Activated T-cell treated with anti-CD3 and anti-CD28 coated beads, Interleukin-2, amount 50 U/mL, for 72 hours (primary cell): ENCODE measurements at places on chromosomes 11 and 22. TPM values are rescaled to one million over a fixed set of nuclear protein-coding genes. Genes with fewer than 3 reads are reported as not detected.
A peak's percentile ranks its signal among the peaks of the same experiment; 100 is the strongest.

The YPEL4 gene
- total RNA-seq, result 1.1 TPM

The KLHDC7B gene
- total RNA-seq, result 45.5 TPM

The BACE1 gene
- 1.1 TPM for total RNA-seq

- peaks cover 5% of the 10 kb centered on the region for H3K36me3 ChIP-seq
- DNase-seq, result no peak
- no peak overlapping the region for H3K27ac ChIP-seq
- peaks cover 14% of the 10 kb centered on the region for H3K27me3 ChIP-seq
- no peak overlapping the region for H3K4me3 ChIP-seq
- peaks cover 8% of the 10 kb centered on the region for H3K4me1 ChIP-seq
These were observed 22.0 kb downstream of the ZNF202 start for GRCh38 chr11:123719452-123719851.

GRCh38 chr11:113045146-113045545 is 83.9 kb downstream of the NCAM1 start:
- H3K4me1 ChIP-seq, result no peaks in the 10 kb centered on the region
- no peaks in the 10 kb centered on the region for H3K36me3 ChIP-seq
- H3K4me3 ChIP-seq, result no peak overlapping the region
- peaks cover 11% of the 10 kb centered on the region for H3K27me3 ChIP-seq

DNA sequence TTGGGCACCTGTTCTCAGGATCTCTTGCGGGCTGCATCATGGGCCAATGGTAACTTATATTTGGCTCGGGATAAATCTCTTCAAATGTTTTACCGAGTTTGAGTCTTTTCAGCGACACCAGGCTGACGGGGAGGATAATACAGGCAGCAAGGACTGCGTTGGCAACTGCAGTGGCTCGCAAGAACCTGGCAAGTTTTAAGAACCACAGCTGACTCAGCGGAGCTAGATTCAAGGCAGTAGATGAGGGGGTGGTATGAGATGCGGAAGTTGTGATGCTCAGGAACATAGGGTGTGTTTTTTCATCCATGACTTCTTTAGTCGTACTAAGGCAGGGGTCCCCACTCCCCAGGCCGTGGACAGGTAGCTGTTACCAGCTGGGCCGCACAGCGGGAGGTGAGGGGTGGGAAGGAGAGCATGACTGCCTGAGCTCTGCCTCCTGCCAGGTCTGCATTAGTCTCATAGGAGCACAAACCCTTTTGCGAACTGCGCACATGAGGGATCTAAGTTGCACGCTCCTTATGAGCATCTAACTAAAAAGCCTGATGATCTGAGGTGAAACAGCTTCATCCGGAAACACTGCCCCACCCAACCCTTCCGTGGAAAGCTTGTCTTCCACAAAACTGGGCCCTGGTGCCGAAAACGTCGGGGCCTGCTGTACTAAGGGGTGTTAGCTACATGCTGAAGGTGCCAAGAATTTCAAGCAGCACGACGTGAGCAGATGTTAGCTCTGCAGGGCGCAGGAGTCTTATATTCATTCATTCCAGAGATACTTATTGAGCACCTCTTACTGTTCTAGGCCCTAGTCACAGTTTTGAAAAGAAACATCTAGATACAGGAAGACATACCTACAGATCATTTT is 6.4 kb upstream of the JAM3 start:
- no peak overlapping the region for H3K4me3 ChIP-seq
- DNase-seq, result no peak
- no peak overlapping the region for H3K27ac ChIP-seq
- H3K27me3 ChIP-seq, result peaks cover 44% of the 10 kb centered on the region

- H3K27ac ChIP-seq, result no peak overlapping the region
- no peaks in the 10 kb centered on the region for H3K27me3 ChIP-seq
- H3K4me1 ChIP-seq, result no peaks in the 10 kb centered on the region
- no peaks in the 10 kb centered on the region for H3K36me3 ChIP-seq
- H3K4me3 ChIP-seq, result no peak overlapping the region
These were observed 140.5 kb upstream of the PGR start for GRCh38 chr11:101269990-101270660.

DNA sequence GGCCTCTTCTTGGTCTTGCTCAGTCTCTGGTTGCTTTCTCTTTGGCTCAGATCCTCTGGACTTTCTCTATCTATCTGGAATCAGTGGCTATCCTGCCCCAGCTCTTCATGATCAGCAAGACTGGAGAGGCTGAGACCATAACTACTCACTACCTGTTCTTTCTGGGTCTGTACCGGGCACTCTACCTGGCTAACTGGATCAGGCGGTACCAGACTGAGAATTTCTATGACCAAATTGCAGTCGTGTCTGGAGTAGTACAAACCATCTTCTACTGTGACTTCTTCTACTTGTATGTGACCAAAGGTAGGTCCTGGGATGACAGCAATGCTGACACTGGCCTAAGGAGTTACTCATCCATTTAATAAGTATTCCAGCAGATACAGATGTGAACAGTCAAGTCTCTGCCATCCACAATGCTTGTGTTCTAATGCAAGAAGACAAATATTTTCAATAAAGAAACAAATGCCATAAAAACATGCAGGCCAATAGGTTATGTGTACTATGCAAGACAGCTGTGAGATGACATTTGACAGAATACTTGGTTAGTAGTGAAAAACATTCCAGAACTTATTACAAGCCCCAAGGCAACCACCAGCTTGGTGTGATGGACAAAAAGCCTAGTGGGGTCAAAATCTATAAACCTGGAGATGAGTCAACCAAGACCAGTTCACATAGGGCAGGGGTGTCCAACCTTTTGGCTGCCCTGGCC is 13.4 kb downstream of the KDELR3 start:
- DNase-seq, result no peak
- peaks cover 29% of the 10 kb centered on the region for H3K4me1 ChIP-seq
- peaks cover 32% of the 10 kb centered on the region for H3K36me3 ChIP-seq

GRCh38 chr11:1205121-1205986 is 17.5 kb upstream of the MUC5B start:
- no peak overlapping the region for H3K4me3 ChIP-seq
- no peaks in the 10 kb centered on the region for H3K36me3 ChIP-seq
- H3K4me1 ChIP-seq, result no peaks in the 10 kb centered on the region
- H3K27me3 ChIP-seq, result no peaks in the 10 kb centered on the region

GRCh38 chr22:38700270-38700788 is 414 bp downstream of the JOSD1 start:
- H3K4me1 ChIP-seq, result peaks cover 60% of the 10 kb centered on the region
- no peaks in the 10 kb centered on the region for H3K27me3 ChIP-seq
- DNase-seq, result peak; percentile 75
- H3K4me3 ChIP-seq, result peak overlapping the region; percentile 88
- H3K36me3 ChIP-seq, result peaks cover 9% of the 10 kb centered on the region

- DNase-seq, result no peak
- H3K27ac ChIP-seq, result no peak overlapping the region
- no peaks in the 10 kb centered on the region for H3K27me3 ChIP-seq
- H3K4me3 ChIP-seq, result no peak overlapping the region
These were observed 2.9 kb upstream of the SMIM38 start for GRCh38 chr11:69152733-69153421.

DNA sequence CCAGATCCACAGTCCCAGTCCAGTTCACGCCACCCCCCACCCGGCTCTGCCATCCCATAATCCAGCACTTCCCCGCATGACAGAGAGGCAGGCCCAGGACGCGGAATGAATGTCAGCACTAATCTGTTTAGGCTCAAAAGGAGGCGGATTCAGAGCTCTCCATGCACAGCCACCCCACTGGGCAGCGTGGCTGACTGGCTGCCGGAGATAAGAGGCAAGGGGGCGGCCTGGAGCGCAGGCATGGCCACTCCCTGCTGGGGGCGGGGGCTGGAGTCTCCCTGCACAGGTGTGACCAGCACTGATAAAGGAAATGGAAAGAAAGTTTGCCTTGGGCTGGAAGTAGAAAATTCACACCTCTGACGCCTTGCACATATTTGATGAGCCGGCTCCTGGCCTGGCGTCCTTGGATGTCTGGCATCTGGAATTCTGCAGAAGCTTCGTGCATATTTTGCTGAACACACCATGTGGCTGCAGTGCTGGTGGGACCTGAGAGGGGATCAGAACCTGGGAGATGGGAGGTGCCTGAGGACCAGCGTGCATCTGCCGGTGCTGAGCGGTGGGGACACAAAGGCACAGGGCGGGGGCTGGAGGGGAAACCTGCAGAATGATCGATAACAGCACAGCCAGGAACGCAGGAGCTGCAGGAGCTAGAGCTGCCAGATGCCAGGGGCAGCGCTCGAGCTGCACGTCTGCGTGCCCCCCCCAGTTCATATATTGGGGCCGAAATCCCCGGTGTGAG is 344.4 kb downstream of the CTTN start:
- H3K4me1 ChIP-seq, result no peaks in the 10 kb centered on the region
- H3K4me3 ChIP-seq, result no peak overlapping the region
- H3K36me3 ChIP-seq, result no peaks in the 10 kb centered on the region
- no peak overlapping the region for H3K27ac ChIP-seq
- DNase-seq, result no peak

DNA sequence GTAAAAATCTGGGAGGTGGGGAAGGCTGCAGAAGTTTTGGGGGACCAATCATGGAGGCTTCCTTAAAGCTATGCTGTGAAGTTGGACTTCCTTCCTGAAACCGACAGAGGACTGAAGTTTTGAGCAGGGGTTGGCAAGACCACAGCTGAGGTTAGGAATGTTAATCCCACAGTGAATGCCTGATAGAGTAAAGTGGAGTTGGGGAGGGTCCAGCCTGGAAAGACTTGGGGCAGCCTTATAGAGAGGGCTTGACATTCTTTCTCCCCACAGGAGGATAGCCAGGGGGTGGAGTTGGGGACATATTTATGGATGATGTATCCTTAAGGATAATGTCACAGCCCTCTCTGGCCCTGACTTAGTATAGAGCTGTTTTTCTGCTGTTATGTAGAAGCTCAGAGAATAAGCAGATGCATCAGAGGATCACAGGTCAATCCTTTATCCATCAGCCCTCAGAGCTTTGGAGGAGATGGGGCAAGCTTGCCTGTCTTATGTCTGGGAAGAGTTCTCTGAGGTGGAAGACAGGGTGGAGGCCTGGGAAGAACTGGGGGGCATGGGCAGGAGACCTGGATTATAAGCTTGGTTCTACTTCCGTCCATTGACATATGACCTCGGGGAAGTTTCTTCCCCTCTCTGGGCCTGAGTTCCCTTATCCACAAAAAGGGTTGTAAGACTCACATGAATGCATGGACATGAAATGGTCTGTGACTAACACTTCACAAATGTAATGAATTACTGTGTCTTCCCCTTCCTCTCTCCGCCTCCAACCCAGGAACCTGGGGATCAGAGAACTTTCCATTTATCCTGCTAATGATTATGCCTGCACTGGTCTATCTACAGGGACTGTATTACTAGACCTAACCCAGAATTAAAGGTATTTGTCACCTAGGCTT is 317.8 kb downstream of the MIAT start:
- H3K27me3 ChIP-seq, result peaks cover 14% of the 10 kb centered on the region
- H3K27ac ChIP-seq, result no peak overlapping the region
- no peaks in the 10 kb centered on the region for H3K36me3 ChIP-seq
- H3K4me3 ChIP-seq, result no peak overlapping the region

GRCh38 chr11:65589444-65590239 is 6.0 kb downstream of the KCNK7 start:
- peaks cover 41% of the 10 kb centered on the region for H3K4me1 ChIP-seq
- H3K27me3 ChIP-seq, result no peaks in the 10 kb centered on the region
- peak overlapping the region; percentile 87 for H3K4me3 ChIP-seq
- no peaks in the 10 kb centered on the region for H3K36me3 ChIP-seq
- peak; percentile 69 for DNase-seq
